ENCODE measurements at places on chromosomes 3 and 15. TPM values are rescaled to one million over a fixed set of nuclear protein-coding genes. Genes with fewer than 3 reads are reported as not detected.

GRCh38 chr3:15326037-15326436 lies 6.3 kb downstream of the SH3BP5 start:
- DNase-seq, result no peak
- no peak overlapping the region for H3K27ac ChIP-seq
- H3K4me1 ChIP-seq, result peaks cover 6% of the 10 kb centered on the region
- H3K4me3 ChIP-seq, result no peak overlapping the region
- no peaks in the 10 kb centered on the region for H3K27me3 ChIP-seq

- no peaks in the 10 kb centered on the region for H3K36me3 ChIP-seq
- H3K4me3 ChIP-seq, result no peak overlapping the region
- no peak for DNase-seq
- H3K4me1 ChIP-seq, result no peaks in the 10 kb centered on the region
Observed at GRCh38 chr3:377158-377561, 180.6 kb downstream of the CHL1 start.

GRCh38 chr3:73292220-73292619 lies 230.8 kb downstream of the EBLN2 start:
- no peak overlapping the region for H3K4me3 ChIP-seq
- DNase-seq, result no peak
- H3K27me3 ChIP-seq, result no peaks in the 10 kb centered on the region
- no peaks in the 10 kb centered on the region for H3K36me3 ChIP-seq
- H3K27ac ChIP-seq, result no peak overlapping the region

GRCh38 chr3:146513386-146514051 lies 30.9 kb downstream of the PLSCR1 start:
- no peak overlapping the region for H3K4me3 ChIP-seq
- no peak overlapping the region for H3K27ac ChIP-seq
- H3K4me1 ChIP-seq, result peaks cover 5% of the 10 kb centered on the region
- H3K27me3 ChIP-seq, result no peaks in the 10 kb centered on the region

The SPINT1 gene
- total RNA-seq, result 6.5 TPM

DNA sequence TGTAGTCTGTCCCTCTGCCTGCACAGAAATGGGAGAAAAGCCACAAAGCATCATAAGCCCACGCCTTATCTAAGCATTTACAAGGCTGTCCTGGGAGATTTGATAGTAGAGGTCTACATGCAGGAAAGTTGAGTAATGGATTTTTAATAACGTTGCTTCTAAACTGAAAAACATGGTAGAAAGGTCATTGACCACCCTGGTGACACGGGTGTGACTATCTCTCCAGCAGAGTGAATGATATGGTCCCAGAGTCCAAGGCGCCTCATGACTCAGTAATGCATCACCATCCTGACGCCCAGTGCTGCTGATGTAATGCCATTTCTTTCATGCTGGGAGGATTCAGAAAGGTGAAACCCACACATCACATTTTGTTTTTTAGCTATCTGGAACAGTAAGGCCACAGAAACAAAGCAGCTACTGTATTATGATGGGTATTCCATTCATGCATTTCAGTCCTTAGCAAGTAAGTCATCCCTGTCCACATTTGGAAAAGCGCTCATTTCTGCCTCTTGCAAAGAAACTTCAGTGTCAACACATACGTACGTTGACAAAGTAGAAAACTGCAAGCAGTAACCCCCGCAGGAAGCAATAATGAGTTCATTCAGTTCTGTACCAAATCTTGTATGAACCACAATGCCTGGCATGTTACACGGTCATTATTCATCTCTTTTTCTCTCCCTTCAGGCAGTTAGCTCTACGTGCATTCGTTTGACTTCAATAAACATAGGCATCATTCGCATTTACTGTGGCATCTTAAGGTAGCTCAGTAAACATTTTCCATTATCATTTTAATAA lies 483.5 kb downstream of the GABRG3 start:
- no peak overlapping the region for H3K27ac ChIP-seq
- no peak for DNase-seq
- H3K36me3 ChIP-seq, result no peaks in the 10 kb centered on the region
- H3K4me1 ChIP-seq, result no peaks in the 10 kb centered on the region

The CHST13 gene
- 0.20 TPM for total RNA-seq

The CHL1 gene
- total RNA-seq, result 0.06 TPM

GRCh38 chr15:84006421-84006820 lies 229.2 kb upstream of the GOLGA6L4 start:
- no peak overlapping the region for H3K4me3 ChIP-seq
- no peaks in the 10 kb centered on the region for H3K27me3 ChIP-seq
- no peak for DNase-seq
- H3K27ac ChIP-seq, result no peak overlapping the region
- H3K4me1 ChIP-seq, result no peaks in the 10 kb centered on the region
- no peaks in the 10 kb centered on the region for H3K36me3 ChIP-seq

The CLDN16 gene
- not detected for total RNA-seq
